Endodermal cell (in vitro differentiated cells): ENCODE measurements at places on chromosomes 16 and 17.

DNA sequence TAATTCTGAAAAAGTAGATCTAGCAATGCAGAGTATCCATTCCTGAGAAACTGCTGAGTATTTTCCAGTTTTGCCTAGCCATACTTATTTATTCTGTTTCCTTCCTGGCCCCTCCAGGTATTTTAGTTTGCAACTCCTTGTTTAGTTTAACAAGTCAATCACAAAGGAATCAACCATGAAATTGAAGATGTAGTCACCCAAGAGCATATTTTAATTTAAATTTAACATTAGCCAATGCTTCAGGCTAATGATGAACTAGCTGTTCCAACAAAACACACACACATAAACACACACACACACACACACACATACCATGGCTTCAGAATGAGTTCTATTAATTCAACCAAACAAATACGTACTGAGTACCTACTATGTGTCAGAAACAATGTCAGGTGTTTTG, 332.8 kb upstream of the ERCC4 start:
- DNase-seq = no peak

DNA sequence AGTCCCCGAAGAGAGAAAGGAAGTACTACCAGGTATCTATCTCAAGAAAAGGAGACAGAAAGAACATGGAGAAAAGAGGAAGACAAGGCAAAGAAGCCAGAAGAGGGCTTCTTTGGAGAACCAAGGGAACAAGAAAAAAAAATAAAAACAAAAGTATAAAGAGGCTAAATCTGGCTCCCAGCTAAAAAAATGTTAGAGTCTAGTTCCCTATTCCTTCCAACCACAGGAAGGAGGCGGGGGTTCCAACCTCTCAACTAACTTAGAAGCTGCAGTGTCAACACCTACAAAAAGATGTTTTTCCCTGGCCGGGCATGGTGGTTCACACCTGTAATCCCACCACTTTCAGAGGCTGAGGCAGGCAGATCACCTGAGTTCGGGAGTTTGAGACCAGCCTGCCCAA, 13.4 kb downstream of the UTP6 start:
- no peak for DNase-seq

- no peak for DNase-seq
Measured at GRCh38 chr17:13051915-13052314, 34.1 kb upstream of the ELAC2 start.

DNA sequence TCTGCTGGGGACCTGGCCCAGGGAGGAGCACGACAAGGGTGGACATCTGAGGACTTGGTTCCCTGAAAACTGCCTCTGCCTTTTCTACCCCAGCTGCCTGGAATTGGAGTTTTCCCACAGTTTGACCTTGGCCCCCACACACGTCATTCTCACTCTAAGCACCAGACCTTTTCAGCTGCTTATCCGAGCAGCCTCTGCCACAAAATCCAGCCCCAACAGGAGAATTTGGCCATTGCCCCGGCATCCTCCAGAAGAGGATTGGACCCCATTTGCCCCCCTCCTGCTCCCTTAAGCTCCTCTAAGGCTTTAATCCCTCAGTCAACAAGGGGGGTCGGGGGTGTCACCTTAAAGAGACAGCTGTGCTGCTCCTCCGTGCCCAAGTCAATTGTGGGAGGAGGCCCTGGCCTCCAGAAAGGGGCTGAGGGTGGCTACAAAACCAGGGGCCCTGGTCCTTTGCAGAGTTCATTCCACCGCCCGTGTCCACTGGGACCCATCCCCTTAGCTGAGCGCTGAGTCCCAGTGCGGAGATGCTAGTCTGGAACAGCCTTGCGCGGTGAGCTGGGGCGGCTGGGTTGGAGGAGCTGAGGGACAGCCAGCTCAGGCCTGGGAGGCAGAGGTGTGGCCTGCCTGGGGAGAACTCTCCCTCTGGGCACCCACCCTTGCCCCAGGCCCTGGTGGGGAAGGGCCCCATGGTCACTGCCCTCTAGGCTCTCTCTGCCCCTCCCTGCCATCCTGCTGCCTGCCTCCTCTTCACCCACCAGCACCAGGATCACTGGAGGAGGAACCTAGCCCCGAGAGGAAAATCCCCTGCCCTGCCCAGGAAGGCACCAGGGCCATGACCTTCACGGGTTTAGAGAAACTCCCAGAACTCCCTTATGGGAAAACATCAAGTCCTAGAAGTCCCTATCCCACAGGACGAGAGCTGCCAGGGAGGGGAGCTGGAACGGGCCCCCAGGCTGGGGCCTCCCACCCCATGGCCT, 18.8 kb downstream of the TTYH2 start:
- DNase-seq = no peak

DNA sequence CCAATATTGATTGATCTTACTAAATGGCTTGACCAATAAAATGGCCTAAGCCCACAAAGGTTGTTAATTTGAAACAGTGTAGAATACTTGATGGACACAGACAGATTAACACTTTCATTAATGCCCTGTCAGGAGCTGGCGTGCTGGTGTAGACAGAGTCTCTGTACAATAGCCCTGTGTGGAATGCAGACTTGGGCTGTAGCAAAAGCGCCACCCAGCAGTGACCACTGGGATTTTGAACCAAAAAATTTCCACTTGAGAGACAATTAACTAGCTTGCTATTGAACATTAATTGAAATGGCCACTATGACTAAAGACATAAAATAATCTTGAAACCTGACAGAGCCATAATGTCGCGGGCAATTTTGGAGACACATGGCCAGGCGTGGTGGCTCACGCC, 19.7 kb upstream of the GUCY2D start:
- peak; percentile 60 for DNase-seq

GRCh38 chr17:48597778-48598631, 4.4 kb upstream of the HOXB5 start:
- peak; percentile 83 for DNase-seq

GRCh38 chr16:1089822-1090619, 6.0 kb downstream of the C1QTNF8 start:
- no peak for DNase-seq

DNA sequence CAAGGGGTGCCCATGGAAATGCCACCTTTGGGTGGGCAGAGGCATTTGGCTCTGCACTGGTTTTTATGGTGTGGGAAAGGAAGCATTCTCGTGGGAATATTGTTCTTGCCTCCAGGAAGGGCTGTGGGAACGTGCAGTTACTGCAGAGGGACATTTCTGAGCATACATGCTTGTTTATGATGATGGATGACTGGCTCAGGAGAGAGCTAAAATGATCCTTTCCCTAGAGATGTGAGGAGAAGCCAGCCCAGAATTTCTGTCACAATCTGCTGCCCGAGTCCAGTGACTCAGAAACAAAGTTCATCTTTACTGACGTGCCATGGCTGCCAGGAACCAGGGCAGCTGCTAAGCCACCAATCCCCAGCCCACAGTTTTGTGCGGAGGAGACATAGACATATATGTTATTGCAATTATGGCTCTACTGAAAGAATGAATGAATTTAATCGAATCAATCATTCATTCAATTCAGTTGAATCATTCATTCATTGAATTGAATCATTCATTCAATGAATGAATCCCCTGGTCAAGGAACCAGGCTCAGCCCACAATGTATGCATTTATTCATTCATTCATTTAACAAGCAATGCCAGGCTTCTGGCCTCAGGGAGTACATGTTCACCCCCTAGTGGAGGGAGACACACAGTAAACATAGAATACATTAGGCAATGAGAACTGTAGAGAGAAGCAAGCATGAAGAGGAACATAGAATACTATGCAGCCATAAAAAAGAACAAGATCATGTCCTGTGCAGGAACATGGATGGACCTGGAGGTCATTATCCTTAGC, 414.4 kb upstream of the HSBP1 start:
- DNase-seq = no peak

GRCh38 chr17:50060951-50061712, 5.2 kb downstream of the ITGA3 start:
- peak; percentile 47 for DNase-seq
